ENCODE measurements at places on chromosomes 4 and X. TPM values are rescaled to one million over a fixed set of nuclear protein-coding genes. Genes with fewer than 3 reads are reported as not detected.

The TAF9B gene
- 46.3 TPM for total RNA-seq

The SPON2 gene
- 3.3 TPM for total RNA-seq

DNA sequence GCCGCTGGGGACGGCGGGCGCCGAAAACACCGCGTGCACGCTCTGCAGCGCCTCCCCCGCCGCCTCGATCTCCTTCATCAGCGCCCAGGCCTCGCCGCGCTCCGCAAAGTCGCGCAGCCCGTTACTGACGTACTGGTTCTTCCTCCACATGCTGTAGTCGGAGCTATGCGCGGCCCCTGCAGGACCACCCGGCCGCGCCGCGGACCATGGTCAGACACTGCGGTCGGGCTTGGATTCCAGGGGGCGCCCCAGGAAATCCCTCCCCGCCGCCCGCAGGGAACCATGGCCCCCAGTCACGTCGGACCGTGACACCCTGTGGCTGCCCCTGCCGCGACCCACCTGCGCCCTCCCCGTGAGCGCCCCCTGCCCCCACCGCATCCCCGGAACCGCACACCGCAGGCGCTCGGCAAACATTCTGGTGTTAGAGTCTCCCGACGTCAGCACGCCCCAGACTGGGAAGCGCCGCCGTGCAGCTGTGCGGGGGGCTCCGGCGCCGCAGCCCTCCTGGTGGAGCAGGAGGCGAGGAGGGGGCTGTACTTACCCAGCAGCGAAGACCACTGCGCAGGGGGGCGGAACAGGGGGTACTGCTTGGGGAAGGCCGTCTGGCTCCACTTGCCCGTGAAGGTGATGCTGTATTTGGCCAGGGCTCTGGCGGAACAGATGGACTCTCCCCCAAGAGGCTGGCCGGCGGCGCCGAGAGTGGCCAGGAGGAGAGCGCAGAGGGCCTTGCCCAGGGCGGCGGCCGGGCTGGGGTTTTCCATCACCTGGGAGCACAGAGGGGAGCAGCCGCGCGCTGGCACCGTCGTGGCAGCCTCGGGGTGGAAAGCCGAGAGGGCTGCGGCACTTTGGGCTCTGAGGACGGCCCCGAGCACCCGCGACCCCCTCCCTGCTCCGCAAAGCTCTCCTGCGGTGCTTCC, 814 bp downstream of the SPON2 start:
- DNase-seq = no peak

DNA sequence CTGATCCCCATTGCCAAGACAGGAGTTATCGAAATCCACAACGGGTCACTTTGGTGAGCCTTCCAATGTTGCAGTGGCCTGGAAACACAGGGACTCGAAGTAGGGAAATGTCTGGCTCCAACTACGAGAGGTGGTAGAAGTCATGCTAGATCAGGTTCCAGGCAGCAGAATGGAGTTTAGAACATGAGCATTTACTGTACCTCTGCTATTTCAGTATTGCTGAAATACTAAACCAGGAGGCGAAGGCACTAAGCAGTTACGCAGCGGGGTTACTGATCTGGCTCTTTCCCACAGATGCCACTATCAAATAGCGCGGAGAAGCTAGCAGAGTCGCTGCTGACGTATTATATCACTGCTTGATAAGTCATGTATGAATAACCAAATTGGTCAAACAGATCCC, 56.3 kb downstream of the PTCHD1 start:
- DNase-seq = no peak

The TMEM156 gene
- 0.31 TPM for total RNA-seq

GRCh38 chr4:170420255-170420693, 330.5 kb upstream of the AADAT start:
- no peak for DNase-seq

DNA sequence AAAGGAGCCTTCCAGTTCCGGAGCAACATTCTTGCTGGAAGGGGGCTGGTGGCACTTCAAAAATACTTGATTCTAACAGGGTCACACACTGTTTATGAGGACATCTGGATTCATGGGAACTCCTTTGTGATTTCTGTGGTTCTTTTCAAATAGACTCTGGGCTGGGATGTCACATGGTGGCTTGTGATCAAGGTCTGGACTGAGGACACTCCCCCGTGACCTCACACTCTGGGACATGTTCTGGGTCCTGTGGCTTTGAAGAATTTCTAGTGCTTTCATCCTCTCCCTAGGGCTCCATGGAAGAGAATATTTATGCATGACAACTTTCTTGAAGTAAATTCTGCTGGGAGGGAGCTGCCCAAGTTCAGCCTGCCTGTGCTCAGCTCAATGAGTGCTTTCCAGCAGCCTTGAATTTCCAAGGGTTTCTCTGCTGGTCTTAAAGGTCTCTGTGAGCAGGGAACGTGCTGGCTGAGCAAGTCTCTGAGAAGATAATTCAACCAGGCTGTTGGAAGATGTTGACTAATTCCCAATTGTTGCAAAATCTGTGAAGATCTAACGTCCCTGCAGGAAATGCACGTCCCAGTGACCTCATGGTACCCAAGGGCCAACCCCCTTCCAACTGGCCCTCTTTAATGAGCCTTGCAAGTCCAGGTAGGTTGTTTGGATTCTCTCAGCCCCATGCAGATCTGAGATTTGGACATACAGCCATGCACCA, 36.3 kb downstream of the GPR143 start:
- no peak for DNase-seq

- no peak for DNase-seq
Observed at GRCh38 chr4:173538909-173539445, 8.9 kb upstream of the HAND2 start.

DNA sequence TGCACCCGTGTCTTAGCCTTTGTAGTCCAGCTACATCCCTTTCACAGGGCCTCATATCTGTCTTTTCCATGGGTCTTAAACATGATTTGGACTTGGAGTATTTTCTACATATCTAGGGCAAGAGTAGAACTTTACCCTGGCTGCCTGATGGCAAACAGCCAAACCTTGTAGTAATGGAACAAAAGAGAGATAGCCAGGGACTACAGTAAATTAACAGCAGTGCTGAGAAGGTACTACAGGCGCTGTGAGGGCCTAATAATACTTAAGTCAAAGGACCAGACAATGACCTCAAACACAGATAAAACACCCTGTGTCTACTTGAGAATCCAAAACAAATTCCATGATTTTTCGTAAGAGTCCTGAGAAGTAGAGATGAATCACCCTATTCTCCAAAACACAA, 111.0 kb upstream of the WDR17 start:
- no peak for DNase-seq

GRCh38 chr4:23881674-23882337, 8.0 kb downstream of the PPARGC1A start:
- DNase-seq = no peak

The CXCL13 gene
- not detected for total RNA-seq

DNA sequence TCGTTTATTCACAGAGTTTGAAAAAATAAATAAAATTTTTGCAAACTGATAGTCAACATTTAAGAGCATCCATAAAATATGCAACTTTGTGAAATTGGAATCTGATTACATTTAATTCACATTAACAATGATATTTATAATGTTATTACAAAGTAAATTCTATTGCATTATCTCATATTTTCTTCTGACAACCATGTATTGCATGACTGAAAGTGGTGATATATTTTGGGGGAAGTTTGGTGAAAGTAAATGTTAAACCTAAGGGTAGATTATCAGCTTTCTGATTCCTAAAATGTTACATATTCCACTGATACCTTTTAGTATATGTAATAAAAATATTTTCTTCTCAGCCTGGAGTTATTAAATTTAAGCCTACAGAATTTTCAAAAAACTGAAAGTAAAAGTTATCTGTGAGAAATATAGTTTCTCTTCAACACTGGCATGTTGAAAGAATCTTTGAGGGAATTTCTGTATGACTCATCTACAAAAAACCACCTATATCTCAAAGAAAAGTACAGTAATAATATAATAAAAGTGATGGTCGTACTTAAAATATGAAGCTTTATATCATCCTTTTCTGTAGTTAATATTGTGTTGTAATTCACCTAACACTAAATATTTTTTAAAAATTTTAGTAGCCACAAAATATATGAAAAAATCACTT, 1179.6 kb upstream of the PCDH7 start:
- DNase-seq = no peak

GRCh38 chrX:70134116-70134477, 850 bp downstream of the IGBP1 start:
- no peak for DNase-seq

DNA sequence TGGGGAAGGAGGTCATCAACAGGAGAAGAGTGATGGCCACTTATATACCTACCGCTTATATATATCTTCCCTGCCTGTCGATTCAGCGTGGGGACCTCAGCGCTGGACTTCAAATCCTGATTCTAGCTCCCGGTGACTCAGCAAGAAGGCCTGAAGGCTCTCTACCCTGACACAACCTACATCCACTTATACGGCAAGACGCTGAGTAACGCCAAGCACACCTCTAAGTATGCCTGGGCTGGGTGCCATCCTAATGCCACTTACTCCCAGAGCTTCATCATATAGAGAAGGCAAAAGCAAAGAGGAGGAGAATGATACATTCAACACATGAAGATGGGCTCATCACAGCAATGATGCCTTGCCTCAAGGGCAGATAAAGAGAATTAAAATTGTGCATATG, 198.3 kb downstream of the CHIC2 start:
- DNase-seq = no peak

The RHOXF2 gene
- not detected for total RNA-seq

The ARSJ gene
- 0.31 TPM for total RNA-seq

DNA sequence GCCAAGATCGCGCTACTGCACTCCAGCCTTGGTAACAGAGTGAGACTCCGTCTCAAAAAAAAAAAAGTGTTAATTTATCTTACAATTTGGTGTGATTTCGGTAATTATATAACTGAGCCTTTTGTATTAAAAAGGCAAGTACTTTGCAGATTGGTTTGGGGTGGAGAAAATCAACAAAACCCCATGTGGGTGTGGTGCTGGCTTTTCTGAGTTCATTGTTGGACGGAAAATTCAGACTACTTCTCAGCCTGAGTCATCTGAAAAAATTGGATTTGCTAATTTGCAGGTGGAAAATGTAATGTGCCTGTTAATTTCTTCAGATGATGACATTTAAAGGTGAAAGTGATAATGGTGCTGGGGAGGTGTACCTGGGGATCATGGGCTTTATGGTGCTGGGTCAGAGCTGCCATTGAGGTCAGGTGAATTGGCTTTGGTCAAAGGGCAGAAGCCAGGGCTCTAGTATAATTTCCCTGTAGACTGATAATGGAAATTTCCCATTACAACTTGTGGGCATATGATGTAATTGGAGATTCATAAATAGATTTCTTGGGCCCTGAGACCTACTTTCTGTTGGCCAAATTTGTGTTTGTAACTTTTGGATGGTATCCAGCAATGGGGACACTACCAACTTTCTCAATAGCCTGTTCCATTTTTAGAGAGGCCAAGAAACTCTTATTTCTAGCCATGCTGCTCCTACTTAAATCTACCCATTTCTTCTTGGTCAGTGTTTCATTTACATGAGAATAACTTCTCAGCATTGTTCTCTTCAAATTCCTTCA, 74.3 kb upstream of the TEX13D start:
- no peak for DNase-seq

- no peak for DNase-seq
Observed at GRCh38 chrX:5402461-5402860, 826.2 kb downstream of the NLGN4X start.

DNA sequence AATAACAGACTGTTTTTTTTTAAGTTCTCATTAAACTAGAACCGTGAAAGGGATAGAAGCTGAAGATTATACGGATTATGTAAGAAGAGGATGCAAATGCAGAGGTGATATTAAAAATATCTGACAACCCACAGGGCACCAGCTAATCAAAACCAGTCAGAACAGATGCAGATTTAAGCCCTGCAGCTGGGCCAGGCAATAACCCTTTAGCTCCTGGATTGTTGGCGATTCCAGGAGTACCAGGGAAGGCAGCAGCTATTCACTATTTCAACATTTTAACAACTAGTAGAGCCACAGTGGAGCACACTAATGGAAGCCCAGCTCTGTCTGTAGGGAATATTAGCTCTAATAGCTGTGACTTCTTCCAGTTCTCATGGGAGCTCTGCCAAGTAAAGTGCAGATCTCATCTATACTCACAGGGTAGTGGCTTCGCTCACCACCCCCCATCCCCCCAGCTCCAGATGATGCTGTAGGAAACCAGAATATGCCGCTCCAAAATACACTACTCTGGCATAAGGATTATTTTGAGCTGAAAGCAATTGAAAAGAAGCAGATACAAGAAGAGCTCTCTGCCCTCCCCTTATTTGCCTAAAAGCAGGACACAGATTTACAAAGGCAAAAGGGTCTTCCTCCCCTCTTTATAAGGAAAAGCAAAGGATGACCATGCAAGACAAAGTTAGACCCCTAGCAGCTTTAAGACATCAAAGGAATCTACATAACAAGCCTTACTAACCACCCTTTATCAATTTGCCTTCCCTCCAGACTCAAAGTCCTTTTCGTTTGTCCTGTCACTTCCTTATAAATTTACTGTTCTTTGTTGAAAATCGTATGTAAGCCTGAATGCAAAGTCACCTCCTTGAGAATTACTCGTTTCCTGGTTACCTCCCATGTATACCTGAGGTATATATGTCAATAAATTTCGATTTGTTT, 13.7 kb downstream of the SCD5 start:
- DNase-seq = no peak

- no peak for DNase-seq
Observed at GRCh38 chrX:41164449-41164848, 79.2 kb downstream of the USP9X start.

GRCh38 chr4:70402762-70403161, 5.0 kb downstream of the OPRPN start:
- DNase-seq = no peak
